ENCODE measurements at places on chromosomes 6 and 20.
A peak's percentile ranks its signal among the peaks of the same experiment; 100 is the strongest.

GRCh38 chr20:63053432-63054102, 46.8 kb upstream of the BHLHE23 start:
- H3K27me3 ChIP-seq, result peaks cover 24% of the 10 kb centered on the region
- peaks cover 7% of the 10 kb centered on the region for H3K4me1 ChIP-seq
- no peaks in the 10 kb centered on the region for H3K36me3 ChIP-seq
- no peak overlapping the region for H3K4me3 ChIP-seq

DNA sequence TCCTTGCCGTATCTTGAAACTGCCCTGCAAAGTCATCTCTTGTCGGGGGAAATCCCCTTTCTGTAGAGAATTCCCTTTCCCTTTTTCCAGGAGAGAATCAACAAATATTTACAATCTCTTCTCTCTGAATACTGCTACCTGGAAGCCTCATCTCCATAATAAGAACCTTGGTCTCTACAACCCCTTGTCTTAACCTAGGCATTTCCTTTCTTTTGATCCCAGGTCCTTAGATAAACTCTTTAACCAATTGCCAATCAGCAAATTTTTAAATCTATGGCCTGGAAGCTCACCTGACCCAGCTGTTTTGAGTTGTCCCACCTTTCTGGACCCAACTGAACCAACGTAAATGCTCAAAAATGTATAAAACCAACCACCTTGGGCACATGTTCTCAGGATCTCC, 30.6 kb upstream of the SEC63 start:
- H3K27ac ChIP-seq, result no peak overlapping the region
- no peaks in the 10 kb centered on the region for H3K36me3 ChIP-seq
- H3K4me3 ChIP-seq, result no peak overlapping the region

DNA sequence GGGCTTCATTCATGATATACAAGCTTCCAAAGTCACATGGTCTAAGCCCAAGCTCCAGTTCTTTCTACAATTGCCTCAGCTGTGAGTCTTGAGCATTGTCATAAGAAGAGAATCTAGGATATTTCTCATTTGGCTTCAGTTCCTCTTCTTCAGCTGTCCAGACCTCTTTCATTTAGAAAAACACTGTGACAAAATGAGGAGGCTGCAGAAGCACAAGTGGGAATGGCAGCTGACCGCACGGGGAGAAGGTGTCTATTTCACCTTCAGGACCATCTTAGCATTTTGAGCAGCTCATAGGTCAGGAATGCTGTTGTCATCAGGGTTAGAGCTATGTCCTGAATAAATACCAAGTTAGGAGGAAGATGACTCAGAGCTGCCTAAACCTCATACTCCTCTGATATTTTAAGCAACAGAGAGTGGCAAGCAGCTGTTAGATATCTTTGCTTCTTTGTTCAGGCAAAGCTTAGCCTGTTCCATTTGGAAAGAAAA, 390.1 kb upstream of the CITED2 start:
- H3K4me1 ChIP-seq, result peaks cover 50% of the 10 kb centered on the region
- H3K27ac ChIP-seq, result peak overlapping the region; percentile 84
- no peaks in the 10 kb centered on the region for H3K36me3 ChIP-seq
- no peak overlapping the region for H3K4me3 ChIP-seq

GRCh38 chr6:134453792-134454510, 136.0 kb upstream of the SGK1 start:
- peaks cover 8% of the 10 kb centered on the region for H3K4me1 ChIP-seq
- no peak overlapping the region for H3K27ac ChIP-seq
- DNase-seq, result no peak
- H3K4me3 ChIP-seq, result no peak overlapping the region
- no peaks in the 10 kb centered on the region for H3K27me3 ChIP-seq

DNA sequence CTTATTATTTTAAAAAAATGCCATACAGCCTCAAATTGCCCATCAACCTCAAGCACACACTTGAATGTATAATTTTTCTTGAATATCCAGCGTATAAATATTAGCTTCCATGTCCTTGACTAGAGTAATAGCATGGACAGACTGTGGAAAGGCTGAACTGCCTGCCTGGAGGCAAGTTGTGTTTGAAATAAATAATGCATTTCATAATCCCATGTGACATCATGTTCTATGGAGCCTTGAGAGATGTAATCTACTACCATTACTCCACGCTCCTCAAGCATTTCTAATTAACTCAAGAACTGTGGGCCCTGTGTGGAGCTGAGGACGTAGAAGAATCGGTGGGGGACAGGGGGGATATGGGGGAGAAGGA, 94.2 kb downstream of the CDS2 start:
- no peaks in the 10 kb centered on the region for H3K27me3 ChIP-seq
- no peaks in the 10 kb centered on the region for H3K4me1 ChIP-seq
- no peak overlapping the region for H3K4me3 ChIP-seq
- DNase-seq, result no peak
- no peaks in the 10 kb centered on the region for H3K36me3 ChIP-seq

GRCh38 chr6:135535989-135536414, 38.5 kb upstream of the AHI1 start:
- no peaks in the 10 kb centered on the region for H3K4me1 ChIP-seq
- no peaks in the 10 kb centered on the region for H3K36me3 ChIP-seq
- H3K27me3 ChIP-seq, result no peaks in the 10 kb centered on the region
- no peak overlapping the region for H3K27ac ChIP-seq
- H3K4me3 ChIP-seq, result peak overlapping the region; percentile 12
- no peak for DNase-seq

DNA sequence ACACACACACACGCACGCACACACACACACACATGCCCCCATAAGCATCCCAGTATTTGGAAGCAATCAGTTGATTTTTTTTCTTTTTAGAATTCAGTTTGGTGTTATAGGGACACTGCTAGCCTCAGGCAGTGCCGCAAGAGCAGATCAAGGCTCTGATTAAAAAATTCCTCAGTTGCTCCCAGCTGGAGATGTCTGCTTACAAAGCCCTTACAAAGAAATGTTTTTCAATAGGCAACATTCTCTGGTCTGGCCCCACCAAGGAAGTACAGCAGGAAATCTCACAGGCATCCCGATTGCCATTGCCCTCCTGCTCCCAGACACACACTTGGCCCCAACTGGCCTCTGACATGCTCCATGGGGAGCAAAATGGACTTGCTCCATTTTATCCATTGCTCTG, 22.9 kb upstream of the CD83 start:
- no peaks in the 10 kb centered on the region for H3K36me3 ChIP-seq
- no peak overlapping the region for H3K27ac ChIP-seq
- no peaks in the 10 kb centered on the region for H3K4me1 ChIP-seq
- no peak overlapping the region for H3K4me3 ChIP-seq
- H3K27me3 ChIP-seq, result peaks cover 2% of the 10 kb centered on the region

- DNase-seq, result no peak
- peak overlapping the region; percentile 83 for H3K27ac ChIP-seq
- no peaks in the 10 kb centered on the region for H3K27me3 ChIP-seq
These were observed 14.9 kb upstream of the TLDC2 start for GRCh38 chr20:36860811-36861624.

DNA sequence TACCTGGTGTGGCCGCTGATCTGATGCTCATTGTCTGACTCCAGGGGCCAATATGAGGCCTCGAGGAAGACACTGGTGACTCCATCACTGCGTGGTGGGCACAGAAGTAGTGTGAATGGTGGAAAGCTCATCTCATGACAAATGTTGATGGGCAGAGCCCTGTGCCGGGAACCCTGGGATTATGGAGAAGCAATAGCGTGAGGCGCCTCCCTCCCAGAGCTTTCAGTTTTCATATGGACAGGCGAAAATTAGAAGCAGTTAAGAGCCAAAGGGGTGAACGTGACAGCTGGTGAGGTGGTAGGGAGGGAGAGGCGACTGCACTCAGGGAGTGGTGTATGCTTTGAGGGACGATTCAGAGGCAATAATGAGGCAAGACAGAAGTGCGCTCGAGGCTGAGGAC, 39.3 kb upstream of the TTPAL start:
- no peaks in the 10 kb centered on the region for H3K4me1 ChIP-seq
- DNase-seq, result no peak
- no peaks in the 10 kb centered on the region for H3K36me3 ChIP-seq
- no peak overlapping the region for H3K27ac ChIP-seq

GRCh38 chr20:63059684-63060056, 52.9 kb upstream of the BHLHE23 start:
- peaks cover 49% of the 10 kb centered on the region for H3K27me3 ChIP-seq
- no peaks in the 10 kb centered on the region for H3K36me3 ChIP-seq
- H3K4me3 ChIP-seq, result no peak overlapping the region
- no peak for DNase-seq

- H3K4me3 ChIP-seq, result no peak overlapping the region
- no peak for DNase-seq
- no peak overlapping the region for H3K27ac ChIP-seq
- no peaks in the 10 kb centered on the region for H3K36me3 ChIP-seq
These were observed 8.7 kb downstream of the SASH1 start for GRCh38 chr6:148351309-148351708.

DNA sequence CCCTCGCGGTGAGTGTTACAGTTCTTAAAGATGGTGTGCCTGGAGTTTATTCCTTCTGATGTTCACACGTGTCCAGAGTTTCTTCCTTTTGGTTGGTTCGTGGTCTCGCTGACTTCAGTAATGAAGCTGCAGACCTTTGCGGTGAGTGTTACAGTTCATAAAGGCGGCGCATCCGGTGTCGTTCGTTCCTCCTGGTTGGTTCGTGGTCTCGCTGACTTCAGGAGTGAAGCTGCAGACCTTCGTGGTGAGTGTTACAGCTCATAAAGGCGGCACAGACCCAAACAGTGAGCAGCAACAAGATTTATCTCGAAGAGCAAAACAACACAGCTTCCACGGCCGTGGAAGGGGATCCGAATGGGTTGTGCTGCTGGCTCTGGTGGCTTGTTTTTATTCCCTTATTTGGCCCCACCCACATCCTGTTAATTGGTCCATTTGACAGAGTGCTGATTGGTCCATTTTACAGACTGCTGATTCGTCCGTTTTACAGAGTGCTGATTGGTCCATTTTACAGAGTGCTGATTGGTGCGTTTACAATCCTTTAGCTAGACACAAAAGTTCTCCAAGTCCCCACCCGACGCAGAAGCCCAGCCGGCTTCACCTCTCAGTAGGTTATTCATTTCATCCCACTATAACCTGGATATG, 48.2 kb upstream of the ARG1 start:
- no peaks in the 10 kb centered on the region for H3K4me1 ChIP-seq
- H3K27me3 ChIP-seq, result no peaks in the 10 kb centered on the region
- no peak overlapping the region for H3K4me3 ChIP-seq
- H3K36me3 ChIP-seq, result no peaks in the 10 kb centered on the region
- no peak overlapping the region for H3K27ac ChIP-seq

DNA sequence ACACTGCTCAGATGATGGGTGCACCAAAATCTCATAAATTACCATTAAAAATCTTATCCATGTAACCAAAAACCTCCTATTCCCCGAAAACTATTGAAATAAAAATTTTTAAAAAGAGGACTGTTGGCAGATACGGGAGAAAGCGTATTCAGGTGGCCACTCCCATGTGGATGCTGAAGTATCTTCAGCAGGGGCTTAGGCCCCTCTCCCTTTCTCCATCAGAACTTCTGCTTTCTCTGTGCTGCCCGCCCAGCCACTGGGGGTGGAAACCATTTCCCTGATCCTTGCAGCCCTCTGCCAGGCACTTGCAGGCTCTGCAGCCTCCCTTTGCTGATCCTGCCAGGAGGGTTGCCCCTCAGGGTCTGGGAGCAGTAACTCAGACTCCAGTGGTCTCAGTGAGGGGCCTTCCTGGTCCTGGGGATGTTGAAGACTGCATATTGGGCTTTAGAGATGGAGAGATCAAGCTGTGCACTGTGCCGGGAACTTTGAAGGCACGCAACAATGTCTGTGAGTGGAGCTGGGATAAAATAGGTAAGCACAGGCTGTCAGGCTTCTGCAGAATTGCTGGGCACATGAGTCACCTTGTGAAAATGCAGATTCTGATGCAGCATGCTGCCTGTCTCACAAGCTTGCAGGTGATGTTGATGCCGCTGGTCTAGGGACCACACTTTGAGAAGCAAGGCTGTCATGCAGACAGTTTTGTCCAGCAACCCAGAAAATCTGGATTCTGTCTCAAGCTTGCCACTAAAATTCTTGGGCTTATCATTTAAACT, 59.6 kb downstream of the SLC24A3 start:
- no peaks in the 10 kb centered on the region for H3K27me3 ChIP-seq
- H3K27ac ChIP-seq, result no peak overlapping the region
- no peak for DNase-seq
- no peaks in the 10 kb centered on the region for H3K36me3 ChIP-seq
- H3K4me1 ChIP-seq, result peaks cover 21% of the 10 kb centered on the region
- H3K4me3 ChIP-seq, result no peak overlapping the region

GRCh38 chr20:12849225-12849910, 159.4 kb upstream of the SPTLC3 start:
- no peaks in the 10 kb centered on the region for H3K27me3 ChIP-seq
- no peaks in the 10 kb centered on the region for H3K36me3 ChIP-seq
- H3K4me3 ChIP-seq, result no peak overlapping the region

GRCh38 chr6:157584036-157584435, 203.0 kb downstream of the ZDHHC14 start:
- H3K27ac ChIP-seq, result no peak overlapping the region
- no peaks in the 10 kb centered on the region for H3K36me3 ChIP-seq
- H3K27me3 ChIP-seq, result no peaks in the 10 kb centered on the region
- H3K4me1 ChIP-seq, result no peaks in the 10 kb centered on the region

DNA sequence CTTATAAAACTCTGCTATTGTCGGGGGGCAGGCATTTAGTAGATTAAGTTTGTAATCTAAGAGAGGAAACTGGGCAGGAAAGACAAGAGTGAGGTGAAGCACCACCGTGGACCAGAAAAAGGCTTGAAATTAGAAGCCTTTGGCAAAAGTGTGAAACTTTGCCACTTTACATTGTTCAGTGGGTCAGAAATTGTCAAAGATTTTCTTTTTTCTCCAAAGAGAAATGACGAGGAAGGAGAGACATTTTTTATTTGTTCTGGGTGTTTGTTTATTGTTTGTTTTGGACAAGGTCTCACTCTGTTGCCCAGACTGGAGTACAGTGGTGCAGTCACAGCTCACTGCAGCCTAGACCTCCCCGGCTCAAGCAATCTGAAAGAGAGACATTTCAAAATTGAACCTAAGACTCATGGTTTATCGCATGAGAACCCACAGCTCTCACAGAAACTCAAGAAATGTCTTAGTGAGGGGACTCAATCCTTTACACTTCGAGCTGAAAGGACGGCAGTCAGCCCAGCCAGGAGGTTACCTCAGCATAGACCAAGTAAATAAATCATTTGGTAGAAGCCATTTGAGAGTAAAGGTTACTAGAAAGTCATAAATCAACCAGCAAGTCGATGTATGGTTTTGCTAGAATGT, 262.8 kb upstream of the TAB2 start:
- H3K4me1 ChIP-seq, result no peaks in the 10 kb centered on the region
- no peaks in the 10 kb centered on the region for H3K27me3 ChIP-seq
- H3K4me3 ChIP-seq, result no peak overlapping the region

DNA sequence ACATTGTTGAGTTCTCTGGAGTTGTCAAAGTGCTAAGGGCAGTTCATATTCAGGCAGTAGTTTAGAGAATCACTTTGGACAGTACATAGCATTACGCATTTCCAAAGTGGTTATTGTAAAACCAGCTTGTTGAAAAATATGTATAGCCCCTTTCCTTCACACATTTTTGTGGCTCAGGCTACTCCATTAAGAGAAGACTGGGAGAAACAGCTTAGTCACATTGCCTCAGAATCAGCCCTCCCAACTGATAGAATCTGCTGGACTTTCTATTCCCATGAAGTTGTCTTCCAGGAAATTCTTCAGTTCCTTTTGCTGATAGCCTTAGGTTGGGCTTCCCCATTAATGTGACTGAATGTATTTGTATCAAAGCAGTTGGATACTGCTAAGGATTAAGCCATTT, 39.5 kb upstream of the HDGFL1 start:
- no peaks in the 10 kb centered on the region for H3K36me3 ChIP-seq
- no peak overlapping the region for H3K4me3 ChIP-seq
- no peaks in the 10 kb centered on the region for H3K4me1 ChIP-seq
- no peak for DNase-seq

- H3K36me3 ChIP-seq, result no peaks in the 10 kb centered on the region
- no peak overlapping the region for H3K4me3 ChIP-seq
- H3K27me3 ChIP-seq, result no peaks in the 10 kb centered on the region
- no peak overlapping the region for H3K27ac ChIP-seq
- H3K4me1 ChIP-seq, result peaks cover 6% of the 10 kb centered on the region
These were observed 157.8 kb downstream of the RCAN2 start for GRCh38 chr6:46333481-46333880.

Data from gastrocnemius medialis (tissue), 4 donors.